ENCODE measurements at places on chromosomes 3 and 15. TPM values are rescaled to one million over a fixed set of nuclear protein-coding genes. Genes with fewer than 3 reads are reported as not detected.

FSIP1 gene
- 0.74 TPM for total RNA-seq

ARPP21 gene
- not detected for total RNA-seq

FAM43A gene
- 3.8 TPM for total RNA-seq

ISY1 gene
- total RNA-seq: 77.7 TPM

DNA sequence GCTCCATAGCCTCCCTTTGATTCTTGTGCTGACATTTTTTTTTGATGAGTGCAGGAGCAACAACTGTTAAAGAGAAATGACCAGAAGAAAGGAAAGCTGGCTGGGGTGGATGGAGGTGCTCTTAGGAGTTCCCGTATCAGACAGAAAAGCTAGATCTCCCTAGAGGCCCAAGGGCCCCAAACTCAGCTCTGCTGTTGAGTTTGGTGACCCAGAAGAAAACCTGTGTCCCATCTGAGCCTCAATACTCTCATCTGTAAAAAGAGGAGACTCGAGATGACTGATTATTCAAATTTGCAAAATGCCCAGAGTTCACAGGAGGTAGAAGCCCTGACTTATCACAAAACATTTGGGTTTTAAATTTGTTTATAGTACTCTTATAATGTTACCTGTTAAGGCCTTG, 142.4 kb downstream of the TIGIT start:
- peaks cover 7% of the 10 kb centered on the region for H3K4me1 ChIP-seq
- peaks cover 1% of the 10 kb centered on the region for H3K36me3 ChIP-seq
- no peak for DNase-seq
- no peak overlapping the region for H3K27ac ChIP-seq
- H3K27me3 ChIP-seq: no peaks in the 10 kb centered on the region
- H3K4me3 ChIP-seq: no peak overlapping the region

DNA sequence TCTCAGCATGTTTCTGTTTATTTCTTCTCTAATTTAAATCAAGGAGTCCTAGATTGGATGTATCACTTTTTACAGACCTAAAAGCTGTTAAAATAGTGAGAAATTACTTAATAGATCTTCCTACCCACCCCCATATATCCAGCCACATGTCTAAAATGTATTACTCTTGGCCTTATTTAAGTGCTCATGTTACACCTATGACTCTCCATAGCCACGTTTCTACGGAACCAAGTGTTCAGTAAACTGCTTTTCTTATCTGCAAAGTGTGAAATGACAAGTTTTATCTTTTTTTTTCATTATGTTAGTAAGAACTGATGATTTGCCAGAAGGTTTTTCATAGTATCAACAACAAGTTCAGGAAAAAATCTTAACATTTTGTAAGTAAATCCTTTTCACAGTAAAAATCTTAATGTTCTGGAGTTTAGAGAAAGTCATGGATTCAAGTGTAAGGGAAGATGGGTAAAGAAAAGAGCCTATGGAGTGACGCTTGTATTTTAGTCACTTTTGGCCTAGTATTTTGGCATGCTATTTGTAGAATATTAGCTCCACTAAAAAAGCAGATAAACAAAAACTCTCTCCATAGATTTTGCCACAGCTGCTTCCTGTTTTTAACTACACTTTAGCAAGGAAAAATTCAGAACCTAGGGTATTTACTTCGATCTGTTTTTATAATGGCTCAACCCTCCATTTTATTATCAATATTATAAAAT, 41.2 kb upstream of the IGSF10 start:
- DNase-seq: no peak
- H3K36me3 ChIP-seq: no peaks in the 10 kb centered on the region
- no peaks in the 10 kb centered on the region for H3K27me3 ChIP-seq
- no peak overlapping the region for H3K27ac ChIP-seq
- no peak overlapping the region for H3K4me3 ChIP-seq

DNA sequence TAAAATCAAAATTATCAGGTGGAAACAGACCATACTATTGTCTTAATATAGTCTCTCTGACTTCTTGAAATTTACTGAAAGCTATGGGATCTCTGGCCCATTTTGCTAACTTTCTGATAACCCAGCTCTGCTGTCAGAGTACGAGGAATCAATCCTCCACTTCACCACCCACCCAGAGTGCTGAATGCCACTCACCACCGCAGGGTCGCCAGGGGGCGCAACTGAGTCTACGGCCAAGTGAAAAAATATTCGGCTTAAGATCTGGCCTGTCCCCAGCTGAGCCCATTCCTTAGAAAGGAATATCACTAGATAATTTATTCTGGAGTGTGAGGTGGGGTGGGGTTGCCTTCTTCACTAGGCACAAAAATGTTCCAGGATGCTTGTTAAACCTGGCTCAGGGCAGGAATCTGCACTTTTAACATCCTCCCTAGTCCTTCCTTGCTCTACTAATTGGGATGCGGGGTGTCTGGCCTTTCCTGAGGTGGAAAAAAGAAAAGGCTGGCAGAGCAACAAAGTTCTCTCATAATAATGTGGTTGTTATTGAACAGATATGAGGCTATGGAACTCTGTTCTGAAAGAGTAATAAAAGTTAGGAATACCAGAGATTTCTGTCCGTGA, 520.6 kb downstream of the MFSD1 start:
- H3K4me3 ChIP-seq: no peak overlapping the region
- H3K4me1 ChIP-seq: no peaks in the 10 kb centered on the region
- DNase-seq: peak; percentile 4
- H3K27me3 ChIP-seq: peaks cover 6% of the 10 kb centered on the region

DNA sequence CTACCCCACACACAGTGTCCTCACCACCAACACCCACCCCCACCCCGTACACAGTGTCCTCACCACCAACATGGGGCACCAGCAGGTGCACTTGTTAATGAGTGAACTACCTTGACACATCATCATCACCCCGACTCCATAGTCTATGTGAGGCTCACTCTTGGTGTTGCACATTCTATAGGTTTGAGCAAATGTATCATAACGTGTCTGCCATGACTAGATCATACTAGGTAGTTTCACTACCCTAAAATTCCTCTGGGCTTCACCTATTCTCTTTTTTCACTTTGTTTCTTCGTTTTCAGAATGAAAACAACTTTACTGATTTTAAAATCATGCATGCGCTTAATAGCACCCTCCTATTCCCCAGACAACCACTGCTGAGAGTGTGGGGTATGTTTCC, 102.6 kb upstream of the SLC6A6 start:
- no peak for DNase-seq
- peaks cover 12% of the 10 kb centered on the region for H3K27me3 ChIP-seq
- no peak overlapping the region for H3K27ac ChIP-seq
- no peaks in the 10 kb centered on the region for H3K4me1 ChIP-seq
- H3K4me3 ChIP-seq: no peak overlapping the region

DNA sequence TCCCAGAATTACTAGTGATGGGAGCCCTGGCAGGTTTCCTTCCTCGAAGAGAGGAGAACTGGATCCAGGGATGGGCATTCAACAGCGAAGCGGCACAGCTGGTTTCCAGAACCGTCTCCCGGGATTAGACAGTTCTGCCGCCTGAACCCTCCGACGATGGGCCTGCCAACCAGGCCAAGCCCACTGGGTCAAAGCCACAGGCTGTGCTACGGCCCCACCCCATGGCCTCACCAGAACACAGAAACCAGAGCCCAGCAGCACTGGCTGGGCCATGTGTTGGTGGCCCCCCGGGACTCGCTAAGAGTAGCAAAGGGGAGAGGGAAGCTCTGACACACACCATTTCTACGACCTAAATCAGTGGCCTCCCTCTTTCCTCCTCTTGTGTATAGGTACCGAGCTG, 2.2 kb downstream of the C15orf62 start:
- no peak overlapping the region for H3K27ac ChIP-seq
- H3K4me1 ChIP-seq: peaks cover 31% of the 10 kb centered on the region
- no peak for DNase-seq
- H3K27me3 ChIP-seq: no peaks in the 10 kb centered on the region
- no peak overlapping the region for H3K4me3 ChIP-seq
- peaks cover 9% of the 10 kb centered on the region for H3K36me3 ChIP-seq

DNA sequence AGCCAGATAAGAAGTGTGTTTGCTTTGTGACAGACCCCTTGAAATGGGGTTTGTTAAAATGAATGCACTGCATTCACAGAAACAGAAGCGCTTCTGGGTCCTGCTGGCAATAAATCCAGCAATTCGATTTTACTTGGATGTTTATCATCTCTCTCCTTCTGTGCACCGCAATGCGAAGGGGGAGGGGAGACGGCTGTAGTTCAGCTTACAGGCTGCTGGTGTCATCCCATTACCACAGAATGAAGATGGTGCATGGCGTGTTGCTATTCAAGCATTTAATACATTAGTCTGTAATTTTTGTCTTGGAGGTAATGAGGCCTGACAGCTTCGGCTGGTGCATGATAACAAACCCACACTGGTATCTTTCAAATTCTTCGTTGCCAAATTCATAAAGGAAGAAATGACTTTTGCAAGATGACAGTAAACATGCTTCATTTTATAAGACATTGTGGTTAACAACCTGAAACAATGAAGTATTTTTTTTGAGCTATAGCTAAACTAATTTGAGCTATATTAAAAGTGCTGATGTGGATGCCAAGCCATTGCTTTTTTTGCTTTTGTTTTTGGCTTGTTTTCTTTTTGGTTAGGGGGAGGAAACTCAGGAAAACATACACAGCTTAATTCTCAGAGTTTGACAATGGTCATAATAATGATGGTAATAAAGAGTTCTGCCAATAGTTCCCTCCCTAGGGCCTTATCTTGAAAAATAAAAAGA, 418.3 kb downstream of the OTOL1 start:
- no peaks in the 10 kb centered on the region for H3K36me3 ChIP-seq
- H3K27me3 ChIP-seq: peaks cover 2% of the 10 kb centered on the region
- H3K27ac ChIP-seq: no peak overlapping the region
- no peak overlapping the region for H3K4me3 ChIP-seq
- DNase-seq: no peak

DNA sequence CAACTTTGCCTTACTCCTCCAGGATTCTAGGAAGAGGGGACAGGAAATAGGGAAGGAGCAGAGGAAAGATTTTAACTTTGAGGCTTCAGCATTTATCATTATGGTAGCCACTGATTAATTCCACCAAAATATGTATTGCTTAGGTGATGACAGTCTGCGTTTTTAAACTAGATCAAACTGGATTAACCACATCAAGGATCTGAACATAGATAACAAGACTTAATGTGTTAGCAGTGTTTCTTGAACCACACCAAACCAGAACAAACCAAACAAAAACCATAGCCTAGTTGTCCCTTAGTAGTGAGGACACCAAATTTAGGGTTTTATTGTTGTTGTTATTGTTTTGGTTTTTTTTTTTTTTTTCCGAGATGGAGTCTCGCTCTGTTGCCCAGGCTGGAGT, 113.5 kb upstream of the LMOD3 start:
- no peak overlapping the region for H3K27ac ChIP-seq
- H3K27me3 ChIP-seq: no peaks in the 10 kb centered on the region
- H3K4me1 ChIP-seq: peaks cover 16% of the 10 kb centered on the region

DNA sequence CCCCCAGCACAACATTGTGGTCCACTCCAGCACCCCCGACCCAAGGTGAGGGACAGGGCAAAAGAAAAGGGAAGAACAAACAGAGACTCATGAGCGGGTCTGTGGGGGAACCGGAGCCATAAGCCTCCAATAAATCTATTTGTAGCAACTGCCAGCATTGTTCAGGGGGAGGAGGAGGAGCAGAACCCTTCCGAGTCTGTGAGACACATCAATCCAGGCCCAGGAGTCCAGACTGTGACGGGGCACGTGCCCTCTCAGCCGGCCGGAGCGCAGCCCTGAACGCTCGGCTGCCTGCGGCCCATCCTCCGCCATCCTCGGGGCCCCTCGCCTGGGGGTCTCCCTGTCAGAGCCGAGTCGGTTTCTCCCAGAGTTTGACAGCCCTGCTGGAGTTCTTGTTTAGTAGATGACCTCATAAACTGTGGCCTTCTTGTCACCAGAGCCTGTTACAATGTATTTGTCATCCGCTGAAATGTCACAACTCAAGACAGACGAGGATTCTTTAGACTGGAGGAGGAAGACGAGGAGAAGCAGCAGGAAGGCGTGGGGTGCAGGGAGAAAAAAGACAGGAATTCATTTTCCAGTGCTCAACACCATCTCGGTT, 47.9 kb downstream of the TLE3 start:
- H3K27ac ChIP-seq: no peak overlapping the region
- H3K36me3 ChIP-seq: peaks cover 9% of the 10 kb centered on the region
- no peak overlapping the region for H3K4me3 ChIP-seq
- no peaks in the 10 kb centered on the region for H3K27me3 ChIP-seq

GRCh38 chr3:56987238-56987895, 73.1 kb upstream of the SPATA12 start:
- DNase-seq: no peak
- H3K27ac ChIP-seq: peak overlapping the region; percentile 39
- no peaks in the 10 kb centered on the region for H3K36me3 ChIP-seq
- peaks cover 3% of the 10 kb centered on the region for H3K27me3 ChIP-seq
- H3K4me3 ChIP-seq: no peak overlapping the region
- H3K4me1 ChIP-seq: peaks cover 34% of the 10 kb centered on the region

DNA sequence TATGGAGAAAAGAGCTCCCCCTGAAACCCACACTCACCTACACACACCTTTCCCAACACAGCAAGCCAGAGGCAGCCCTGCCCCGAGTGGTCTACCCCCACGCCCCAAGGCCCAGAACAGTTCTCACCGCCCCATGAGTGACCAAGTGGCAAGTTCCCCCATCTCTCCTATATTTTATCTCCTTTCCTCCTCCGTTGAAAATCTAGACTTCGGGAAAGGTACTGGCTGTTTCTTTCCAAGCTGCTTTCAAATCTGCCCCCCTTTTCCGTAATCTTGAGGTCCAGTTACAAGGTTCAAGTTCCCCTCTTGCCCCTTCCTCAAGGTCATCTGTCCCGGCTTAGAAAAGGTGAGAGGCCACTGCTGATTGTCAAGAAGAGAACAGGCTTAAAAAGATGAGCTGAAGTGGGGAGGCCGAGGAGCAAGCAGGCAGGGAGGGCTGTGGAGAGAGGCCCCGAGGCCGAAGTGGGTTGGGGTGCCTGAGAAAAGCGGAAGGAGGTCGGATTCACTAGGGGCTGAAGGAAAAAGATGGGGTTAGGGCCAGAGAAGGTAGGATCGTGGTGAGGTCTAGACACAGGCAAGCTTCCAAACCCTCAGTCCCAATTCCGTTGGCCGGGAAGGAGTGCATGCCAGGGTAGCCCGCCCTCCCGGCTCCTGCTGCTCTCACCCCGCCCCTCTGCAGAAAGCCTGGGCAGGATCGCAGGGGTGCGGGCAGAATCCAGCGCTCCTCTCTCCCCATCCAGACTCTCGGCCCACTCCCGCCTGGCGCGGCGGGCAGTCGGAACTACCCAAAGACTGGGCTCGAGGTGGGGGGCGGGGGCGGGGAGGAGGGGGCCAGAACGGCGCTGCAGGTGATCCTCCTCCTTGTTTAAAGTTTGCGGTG, 1.7 kb downstream of the SEMA5B start:
- H3K4me1 ChIP-seq: peaks cover 5% of the 10 kb centered on the region
- peaks cover 63% of the 10 kb centered on the region for H3K27me3 ChIP-seq

DNA sequence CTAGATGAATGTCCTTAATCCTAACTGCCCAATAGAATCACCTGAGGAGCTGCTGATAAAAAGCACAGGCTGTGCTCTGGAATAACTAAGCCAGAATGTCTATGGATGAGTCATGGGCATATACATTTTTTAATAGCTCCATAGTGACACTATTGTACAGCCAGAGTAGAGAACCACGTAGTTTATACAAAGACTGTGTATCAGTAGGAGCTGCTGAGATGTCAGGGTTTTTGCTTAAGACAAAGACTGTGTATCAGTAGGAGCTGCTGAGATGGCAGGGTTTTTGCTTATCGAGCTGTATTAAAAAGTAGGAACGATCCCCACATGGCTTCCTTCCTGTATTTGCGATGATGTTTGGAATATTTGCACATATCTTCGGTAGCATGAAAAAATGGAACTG, 137.4 kb downstream of the SV2B start:
- H3K4me1 ChIP-seq: no peaks in the 10 kb centered on the region
- no peak for DNase-seq
- no peak overlapping the region for H3K4me3 ChIP-seq
- H3K27me3 ChIP-seq: peaks cover 17% of the 10 kb centered on the region
- no peak overlapping the region for H3K27ac ChIP-seq

GRCh38 chr3:133834621-133835417, 29.2 kb downstream of the SRPRB start:
- H3K27me3 ChIP-seq: no peaks in the 10 kb centered on the region
- H3K4me3 ChIP-seq: no peak overlapping the region
- no peaks in the 10 kb centered on the region for H3K4me1 ChIP-seq
- no peak overlapping the region for H3K27ac ChIP-seq
